ENCODE measurements at places on chromosomes 6 and 20.

DNA sequence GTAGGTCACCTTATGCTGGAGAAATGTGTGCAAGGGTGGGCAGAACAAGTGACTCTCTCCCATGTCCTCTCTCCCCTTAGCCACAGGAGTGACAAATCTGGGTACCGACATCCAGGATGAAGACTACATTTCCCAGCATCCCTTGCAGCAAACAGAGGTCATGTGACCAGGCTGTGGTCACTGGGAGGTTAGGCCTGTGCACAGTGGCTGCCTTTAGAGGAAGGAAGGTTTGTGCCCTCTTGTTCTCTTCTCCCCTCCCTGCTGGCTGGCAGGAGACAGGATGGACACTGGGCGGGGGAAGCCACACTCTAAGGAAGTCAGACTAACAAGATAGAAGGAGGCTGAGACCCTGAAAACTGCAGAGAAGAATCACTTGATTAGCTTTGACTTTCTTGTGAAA is 360.2 kb downstream of the PREX1 start:
- peak; percentile 68 for DNase-seq

- DNase-seq, result no peak
These were observed 55.4 kb upstream of the SAYSD1 start for GRCh38 chr6:39170389-39170788.

GRCh38 chr20:53321596-53321995 is 272.0 kb downstream of the ZNF217 start:
- DNase-seq, result no peak

GRCh38 chr6:12096342-12096741 is 84.2 kb downstream of the HIVEP1 start:
- no peak for DNase-seq

DNA sequence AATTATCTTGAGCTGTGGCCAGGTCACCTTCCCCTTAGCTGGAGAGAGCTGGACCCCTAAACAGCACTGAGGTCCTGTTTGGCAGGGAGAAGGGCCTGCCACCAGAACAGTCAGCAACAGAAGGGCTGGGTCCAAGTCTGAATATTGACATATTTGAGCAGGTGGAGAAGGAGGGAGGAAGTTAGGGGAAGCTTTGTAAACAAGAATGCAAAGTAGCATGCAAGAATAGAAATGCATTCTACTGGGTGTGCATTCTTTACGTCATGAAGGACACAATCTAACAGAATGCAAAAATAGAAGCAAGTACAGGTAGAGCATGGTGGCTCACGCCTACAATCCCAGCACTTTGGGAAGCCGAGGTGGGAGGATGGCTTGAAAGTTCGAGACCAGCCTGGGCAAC is 100.5 kb downstream of the QRSL1 start:
- DNase-seq, result no peak

GRCh38 chr6:89320012-89320559 is 5.0 kb upstream of the GABRR2 start:
- DNase-seq, result no peak

GRCh38 chr20:21562656-21563055 is 48.8 kb upstream of the NKX2-2 start:
- DNase-seq, result no peak

GRCh38 chr6:23656255-23657194 is 469.5 kb upstream of the NRSN1 start:
- DNase-seq, result no peak

DNA sequence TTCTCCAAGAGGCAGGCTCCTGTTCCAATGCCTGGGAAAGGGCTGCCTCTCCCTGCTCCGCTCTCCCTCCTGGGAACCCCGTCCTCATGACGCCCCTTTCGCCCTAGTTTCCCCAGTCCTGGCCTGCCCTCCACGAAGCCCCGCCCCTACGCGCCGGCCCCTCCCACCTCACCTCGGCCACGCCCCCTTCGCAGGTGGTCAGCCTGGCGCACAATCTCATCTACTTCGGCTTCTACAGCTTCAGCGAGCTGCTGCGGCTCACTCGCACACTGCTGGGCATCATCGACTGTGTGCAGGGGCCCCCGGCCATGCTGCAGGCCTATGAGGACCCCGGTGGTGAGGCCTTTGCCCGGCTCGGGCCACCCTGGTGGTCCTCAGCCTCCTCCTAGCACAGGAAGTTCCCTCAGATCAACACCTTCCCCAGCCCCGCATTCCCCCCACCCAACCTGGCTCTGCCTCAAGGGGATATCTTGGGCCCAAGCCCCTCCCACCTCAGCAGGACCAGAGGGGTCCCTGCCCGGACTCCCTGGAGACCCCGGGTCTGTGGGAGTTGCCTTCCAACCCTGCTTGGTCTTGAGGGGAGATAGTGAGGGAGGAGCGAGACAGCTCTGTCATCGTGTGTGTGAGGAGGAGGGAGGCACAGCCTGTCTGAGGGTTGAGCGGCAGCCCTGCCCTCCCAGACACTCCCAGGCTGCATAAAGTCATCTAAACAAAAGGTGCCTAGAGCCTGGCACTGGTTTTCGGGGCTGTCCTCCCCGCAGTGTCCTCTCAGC is 40.3 kb downstream of the UQCC2 start:
- no peak for DNase-seq

DNA sequence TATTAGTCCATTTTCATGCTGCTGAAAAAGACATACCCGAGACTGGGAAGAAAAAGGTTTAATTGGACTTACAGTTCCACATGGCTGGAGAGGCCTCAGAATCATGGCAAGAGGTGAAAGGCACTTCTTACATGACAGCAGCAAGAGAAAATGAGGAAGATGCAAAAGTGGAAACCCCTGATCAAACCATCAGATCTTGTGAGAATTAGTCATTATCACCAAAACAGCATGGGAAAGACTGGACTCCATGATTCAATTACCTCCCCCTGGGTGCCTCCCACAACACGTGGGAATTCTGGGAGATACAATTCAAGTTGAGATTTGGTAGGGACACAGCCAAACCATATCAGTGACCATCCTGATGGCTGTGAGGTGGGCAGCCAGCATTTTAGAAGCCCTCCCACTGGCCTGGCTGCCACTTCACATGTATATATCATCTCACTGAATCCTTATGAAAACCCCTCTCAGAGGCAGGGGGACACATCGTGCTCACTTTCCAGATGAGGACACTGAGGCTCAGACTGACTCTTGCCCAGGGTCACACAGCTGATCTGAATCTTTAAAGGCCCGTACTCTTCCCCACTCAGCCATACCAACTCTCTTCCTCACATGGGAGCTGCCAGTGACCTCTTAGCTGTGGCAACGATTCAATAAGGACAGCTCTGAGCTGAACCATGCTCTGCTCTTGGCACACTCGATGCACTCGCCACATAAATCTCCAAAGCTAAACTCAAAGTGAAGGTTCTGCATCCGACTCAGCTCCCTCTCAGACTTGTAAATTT is 25.7 kb downstream of the BMP7 start:
- DNase-seq, result no peak

DNA sequence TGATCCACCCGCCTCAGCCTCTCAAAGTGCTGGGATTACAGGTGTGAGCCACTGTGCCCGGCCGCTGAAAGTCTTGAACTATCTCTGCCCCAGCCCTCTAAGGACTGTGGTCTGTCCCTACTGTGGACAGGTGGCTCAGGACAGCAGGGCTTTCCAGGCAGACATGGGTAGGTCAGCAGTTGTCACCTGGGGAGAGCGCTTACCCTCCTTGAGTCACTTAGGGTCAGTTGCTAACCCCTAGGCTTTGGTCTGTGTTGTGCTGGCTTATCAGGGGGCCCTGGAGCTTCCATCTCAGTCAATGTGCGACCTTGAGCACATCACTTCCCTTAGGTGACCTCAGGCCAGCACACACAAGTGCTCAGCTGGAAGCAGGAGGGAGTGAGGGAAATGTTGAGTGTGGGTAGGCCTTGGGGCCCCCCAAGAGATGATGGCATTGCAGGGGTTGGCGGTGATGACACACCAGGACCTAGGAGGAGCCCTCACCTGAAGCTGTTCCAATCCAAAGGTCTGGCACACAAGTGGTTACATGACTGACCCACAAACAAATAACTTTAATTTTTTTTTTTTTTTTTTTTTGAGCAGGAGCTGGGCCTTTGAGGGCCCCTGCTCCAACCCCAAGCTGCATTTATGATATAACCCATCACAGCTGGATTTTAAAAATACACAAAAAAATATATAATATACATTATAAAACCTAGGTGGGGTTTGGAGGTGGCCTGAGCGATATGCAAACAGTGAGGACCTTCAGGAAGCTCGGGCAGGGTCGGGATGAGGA is 5.1 kb downstream of the RPL10A start:
- no peak for DNase-seq

DNA sequence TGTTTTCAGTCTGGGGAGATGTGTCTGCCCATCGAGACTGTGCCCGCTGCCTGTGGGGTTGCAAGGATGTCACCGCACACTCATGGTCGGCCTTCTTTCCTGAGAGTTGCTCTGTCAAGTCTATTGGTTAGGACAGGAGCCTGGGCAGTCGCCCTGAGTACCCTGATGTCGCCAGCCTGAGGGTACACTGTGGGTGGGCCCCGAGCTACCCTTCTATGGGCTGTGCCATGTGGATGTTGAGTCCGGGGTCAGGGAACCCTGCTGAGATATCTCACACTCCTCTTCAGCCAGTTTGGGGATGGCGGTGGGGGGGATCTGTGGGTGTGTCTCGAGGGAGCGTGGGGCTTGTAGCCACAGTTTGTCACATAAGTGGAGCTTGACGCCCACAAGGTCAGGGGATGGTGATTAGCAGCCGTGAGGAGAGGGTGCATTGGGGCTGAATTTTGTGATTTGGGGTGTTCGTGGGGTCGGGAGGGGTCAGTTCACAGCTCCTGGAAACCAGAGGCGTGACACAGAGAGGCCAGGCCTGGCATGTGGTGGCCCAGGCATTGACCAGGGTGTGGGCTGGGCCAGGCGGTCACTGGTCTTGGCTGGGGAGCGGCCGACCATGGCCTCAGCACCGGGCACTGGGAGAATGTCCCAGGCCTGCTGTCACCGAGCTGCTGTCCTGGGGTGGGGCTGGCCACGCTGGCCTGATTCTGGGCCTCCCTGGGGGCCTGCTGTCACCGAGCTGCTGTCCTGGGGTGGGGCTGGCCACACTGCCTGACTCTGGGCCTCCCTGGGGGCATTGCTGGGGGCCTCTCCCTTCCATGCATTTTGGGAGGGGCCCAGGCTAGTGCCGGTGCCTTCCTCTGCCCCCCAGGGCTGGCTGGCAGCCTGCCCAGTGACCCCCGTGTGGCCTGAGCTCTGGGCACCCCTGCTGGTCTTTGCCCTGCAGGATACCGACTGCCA is 1.6 kb upstream of the NPBWR2 start:
- DNase-seq, result peak; percentile 83

- DNase-seq, result no peak
These were observed 73.0 kb downstream of the SLX4IP start for GRCh38 chr20:10508060-10508459.

DNA sequence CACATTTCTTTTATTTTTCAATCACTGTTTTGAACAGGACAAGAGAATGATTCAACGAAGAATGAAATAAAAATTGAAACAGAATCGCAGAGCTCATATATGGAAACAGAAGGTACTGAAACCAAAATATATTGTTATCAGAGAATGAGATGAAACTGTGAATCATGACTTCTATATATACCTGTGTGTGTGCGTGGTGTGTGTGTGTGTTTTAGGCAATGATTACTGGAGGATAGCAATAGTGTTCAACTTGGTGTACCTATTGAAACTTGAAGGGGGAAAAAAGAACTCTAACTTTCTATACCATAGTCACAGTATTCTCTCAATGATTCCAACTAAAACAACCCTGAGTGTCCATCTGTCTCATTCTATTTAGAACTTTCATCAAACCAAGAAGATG is 586.6 kb downstream of the KIF16B start:
- no peak for DNase-seq

- DNase-seq, result no peak
These were observed 87.2 kb downstream of the GINS1 start for GRCh38 chr20:25494506-25495188.

DNA sequence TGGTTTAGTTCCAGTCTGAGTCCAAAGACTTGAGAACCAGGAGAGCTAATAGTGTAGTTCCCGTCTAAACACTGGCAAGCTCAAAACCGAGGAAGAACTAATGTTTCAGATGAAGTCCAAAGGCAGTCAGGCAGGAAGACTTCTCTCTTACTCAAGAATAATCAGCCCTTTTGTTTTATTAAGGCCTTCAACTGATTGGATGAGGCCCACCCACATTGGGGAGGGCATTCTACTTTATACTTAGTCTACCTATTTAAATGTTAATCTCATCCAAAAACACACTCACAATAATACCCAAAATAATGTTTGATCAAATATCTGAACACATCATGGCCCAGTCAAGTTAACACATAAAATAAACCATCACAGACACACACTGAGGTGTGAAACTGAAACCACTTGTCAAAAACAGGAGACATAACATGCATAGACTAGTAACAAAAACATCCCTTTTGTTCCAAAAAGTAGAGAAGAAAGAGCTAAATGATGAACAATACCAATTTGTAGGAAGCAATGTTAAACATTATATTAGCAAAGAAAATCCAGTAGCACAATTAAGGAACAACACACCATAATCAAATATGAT is 50.2 kb upstream of the SENP6 start:
- no peak for DNase-seq

- DNase-seq, result no peak
These were observed at the start of gene PLEKHG1 for GRCh38 chr6:150599199-150600009. Gene PLEKHG1, plus strand, starts transcription at chr6:150599885. Its CDS starts 133,797 bp downstream, at chr6:150733682.

DNA sequence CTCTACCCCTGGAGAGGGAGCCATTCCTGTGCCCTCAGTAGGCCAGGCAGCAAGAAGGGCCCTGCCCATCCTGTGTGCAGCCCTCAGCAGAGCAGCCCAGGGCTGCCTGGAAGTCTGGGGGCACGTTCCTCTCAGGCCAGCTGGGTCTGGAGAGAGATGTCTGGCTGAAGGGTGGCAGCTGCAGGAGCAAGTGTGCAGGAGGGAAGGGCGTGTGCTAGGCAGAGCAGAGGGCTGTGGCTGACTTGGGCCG is 62.7 kb downstream of the NOL4L start:
- DNase-seq, result no peak

DNA sequence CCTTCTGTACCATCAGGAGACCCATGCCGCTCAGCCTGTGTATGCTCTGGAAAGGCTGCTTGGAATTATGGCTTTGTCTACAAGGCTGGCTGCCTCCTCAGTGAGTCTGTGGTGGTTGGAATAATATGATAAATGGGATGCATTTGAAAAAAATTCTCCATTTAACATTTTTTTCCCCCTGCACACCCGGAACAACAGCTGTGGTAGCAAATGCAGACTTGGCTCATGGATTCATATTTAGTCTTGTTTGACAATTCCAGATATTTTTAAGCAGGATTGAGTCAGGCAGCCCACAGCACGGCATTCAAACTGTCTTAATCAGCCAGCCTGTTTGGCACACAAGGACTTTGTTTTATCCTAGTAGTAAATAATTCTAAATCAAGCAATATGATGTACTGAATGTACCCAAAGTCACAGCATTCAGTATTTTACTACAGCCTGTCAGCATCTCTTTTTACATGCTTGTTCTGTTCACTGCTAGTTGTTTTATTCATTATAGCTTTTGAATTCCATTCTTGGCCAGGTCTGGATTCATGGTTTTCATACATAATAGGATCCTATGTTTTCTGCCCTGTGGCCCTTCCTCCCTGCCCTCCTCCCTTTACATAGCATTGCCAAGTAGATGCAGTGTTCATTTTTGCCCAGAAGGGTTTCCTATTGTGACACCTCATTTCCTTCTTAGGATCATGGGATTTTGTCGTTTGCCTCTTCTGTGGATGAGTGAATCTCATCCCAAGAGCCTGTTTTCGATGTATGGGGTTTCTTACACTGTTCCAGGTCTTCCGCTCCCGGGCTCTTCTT is 68.1 kb downstream of the LRRC1 start:
- DNase-seq, result no peak

All from RWPE2 (cell line).